Muscle of back (tissue), 13 donors: ENCODE measurements at places on chromosomes 5 and 9.
A peak's percentile ranks its signal among the peaks of the same experiment; 100 is the strongest.

DNA sequence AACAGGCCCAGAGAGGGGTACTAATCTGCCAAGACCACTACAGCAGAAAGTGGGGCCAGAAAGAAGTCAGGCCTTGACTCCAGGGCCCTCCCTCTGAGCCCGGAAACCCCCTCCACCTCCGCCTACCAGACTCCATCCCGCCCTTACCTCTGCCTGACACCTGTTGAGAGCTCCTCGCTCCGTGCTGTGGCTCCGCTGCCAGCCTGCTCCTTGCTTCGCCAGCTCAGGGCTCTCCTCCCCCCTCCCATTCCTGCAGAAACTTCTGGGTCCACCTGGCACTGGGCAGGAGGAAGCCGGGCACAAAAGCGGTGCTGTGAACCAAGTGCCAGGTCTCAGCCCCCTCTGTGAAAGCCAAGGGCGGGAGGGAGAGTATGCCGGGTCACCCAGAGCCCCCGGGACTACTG lies 6.4 kb upstream of the ST6GALNAC6 start:
- no peak for DNase-seq

DNA sequence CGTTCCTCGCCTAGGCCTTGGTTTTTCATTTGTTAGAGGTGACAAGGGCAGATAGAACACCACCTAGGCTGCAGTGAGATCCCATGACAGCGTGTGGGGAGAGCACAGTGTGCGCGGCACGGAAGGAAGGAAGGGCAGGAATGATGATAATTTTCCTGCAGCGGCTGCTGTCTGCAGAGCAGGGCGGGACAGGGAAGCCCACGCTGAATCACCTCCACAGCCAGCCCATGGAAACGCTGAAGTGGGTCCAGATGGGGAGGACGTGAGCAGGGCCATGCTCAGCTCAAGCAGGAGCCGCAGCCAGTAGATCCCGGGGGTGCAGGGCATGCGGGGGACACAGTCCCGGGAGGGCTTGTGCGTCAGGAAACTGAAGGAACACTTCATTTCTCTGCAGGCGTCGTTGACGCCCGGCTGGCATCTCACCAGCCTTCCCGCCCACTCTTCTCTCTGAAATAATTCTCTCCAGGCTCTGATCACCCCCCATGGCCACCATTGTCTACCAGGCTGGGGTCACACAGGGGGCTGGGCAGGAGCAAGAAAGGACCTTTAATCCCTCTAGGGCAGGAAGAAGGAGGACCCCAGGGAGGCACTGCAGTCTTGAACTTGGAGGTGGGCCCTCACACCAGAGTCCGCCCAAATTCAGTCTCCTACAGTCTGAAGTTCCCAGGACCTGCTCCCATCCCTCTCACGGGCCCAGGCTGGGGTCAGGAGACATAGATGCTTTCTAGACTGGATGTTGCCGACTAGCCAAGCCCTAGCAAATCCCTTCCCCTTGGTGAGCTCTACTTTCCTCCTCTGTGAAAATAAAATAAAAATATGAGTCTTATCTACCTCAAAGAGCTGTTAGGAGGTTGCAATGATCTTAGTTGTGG lies 20.9 kb upstream of the SYNPO start:
- no peak for DNase-seq

DNA sequence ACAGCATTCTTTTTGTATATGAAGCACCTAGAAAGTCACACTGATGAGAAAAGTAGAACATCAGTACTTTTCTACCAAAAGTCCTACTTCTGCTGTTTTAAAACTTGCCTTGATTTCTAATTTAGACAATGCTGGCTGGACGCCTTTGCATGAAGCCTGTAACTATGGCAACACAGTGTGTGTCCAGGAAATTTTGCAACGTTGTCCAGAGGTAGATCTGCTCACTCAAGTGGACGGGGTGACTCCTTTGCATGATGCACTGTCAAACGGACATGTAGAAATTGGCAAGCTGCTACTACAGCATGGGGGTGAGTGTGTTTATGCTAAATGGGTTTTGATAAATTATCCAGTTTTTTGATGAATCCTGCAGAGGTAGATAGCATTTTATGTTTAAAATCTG lies 73.5 kb downstream of the SLF1 start:
- peak; percentile 38 for DNase-seq

DNA sequence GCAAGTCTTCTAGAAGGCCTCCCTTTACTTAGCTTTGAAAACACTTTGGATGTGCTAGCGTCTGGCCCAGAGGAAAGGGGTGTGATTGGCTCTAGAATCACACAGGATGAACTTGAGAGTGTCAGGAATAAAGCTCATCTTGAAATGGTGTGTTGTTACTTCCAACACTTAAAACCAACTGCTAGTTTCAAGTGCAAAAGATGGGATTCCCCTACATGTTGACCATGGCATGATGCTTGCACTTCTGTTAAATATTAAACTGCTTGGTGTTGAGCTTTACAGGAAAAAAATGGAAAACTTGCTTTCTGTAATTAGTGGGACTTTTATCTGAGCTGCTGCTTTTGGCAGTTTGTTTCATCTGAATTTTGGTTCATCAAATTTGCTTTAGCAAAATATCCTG lies 261.1 kb downstream of the MED10 start:
- DNase-seq = no peak

GRCh38 chr9:80797831-80798688 lies 891.3 kb downstream of the TLE1 start:
- peak; percentile 91 for DNase-seq

- DNase-seq = no peak
Measured at GRCh38 chr5:151926188-151926587, 1.5 kb upstream of the GLRA1 start.

DNA sequence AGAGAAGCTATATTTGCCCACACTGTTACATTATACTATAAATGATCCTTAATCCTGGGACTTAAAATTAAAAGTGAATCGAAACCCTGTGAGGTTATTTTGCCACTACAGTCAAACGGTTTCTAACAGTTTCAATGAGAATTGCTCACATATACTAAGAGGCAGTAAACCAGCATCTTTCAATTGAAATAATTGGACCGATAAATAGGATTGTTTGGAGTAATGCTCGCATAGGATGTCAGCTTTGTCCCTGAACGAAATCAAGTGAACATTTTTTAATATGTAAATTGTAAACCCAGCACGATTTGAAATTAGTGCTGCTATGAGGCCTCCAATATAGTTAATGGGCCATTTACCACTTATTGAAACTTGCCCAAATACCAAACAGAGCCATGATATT lies 60.5 kb downstream of the ELAVL2 start:
- no peak for DNase-seq

GRCh38 chr9:127126971-127127370 lies 4.5 kb upstream of the ANGPTL2 start:
- DNase-seq = no peak

DNA sequence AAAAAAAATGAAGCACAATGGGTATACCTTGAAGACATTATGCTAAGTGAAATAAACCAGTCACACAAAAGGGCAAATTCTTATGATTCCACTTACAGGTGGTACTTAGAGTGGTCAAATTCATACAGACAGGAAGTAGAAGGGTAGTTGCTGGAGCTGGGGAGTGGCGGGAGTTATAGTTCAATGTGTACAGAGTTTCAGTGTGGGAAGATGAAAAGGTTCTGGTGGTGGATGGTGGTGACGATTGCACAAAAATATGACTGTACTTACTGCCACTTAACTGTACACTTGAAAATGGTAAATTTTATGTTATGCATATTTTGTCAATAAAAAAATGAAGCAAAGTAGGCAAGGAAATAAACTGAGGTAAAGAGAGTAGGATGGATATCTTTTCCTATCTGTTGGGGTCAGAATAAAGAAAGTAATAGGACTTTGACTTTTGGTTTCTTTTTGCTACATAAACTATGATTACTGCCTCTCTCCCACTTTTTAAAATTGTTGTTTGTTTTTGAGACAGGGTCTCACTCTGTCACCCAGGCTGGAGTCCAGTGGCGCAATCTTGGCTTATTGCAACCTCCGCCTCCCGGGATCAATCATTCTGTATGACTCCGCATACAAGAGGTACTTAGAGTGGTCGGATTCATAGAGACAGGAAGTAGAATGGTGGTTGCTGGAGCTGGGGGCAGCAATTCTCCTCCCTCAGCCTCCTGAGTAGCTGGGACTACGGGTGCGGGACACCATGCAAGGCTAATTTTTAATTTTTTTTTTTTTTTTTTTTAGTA lies 4.0 kb upstream of the PSAT1 start:
- DNase-seq = no peak

- DNase-seq = no peak
Measured at GRCh38 chr5:39080597-39081204, 6.5 kb upstream of the RICTOR start.

- DNase-seq = no peak
Measured at GRCh38 chr5:53479045-53479589, 1.3 kb upstream of the FST start.

- DNase-seq = peak; percentile 63
Measured at GRCh38 chr5:95846554-95847260, 24.2 kb upstream of the GLRX start.
